ENCODE measurements at places on chromosomes 4 and X.

GRCh38 chr4:30726090-30726675, 6.0 kb downstream of the PCDH7 start:
- DNase-seq = no peak

GRCh38 chrX:8927066-8927635, 106.8 kb downstream of the FAM9B start:
- no peak for DNase-seq

DNA sequence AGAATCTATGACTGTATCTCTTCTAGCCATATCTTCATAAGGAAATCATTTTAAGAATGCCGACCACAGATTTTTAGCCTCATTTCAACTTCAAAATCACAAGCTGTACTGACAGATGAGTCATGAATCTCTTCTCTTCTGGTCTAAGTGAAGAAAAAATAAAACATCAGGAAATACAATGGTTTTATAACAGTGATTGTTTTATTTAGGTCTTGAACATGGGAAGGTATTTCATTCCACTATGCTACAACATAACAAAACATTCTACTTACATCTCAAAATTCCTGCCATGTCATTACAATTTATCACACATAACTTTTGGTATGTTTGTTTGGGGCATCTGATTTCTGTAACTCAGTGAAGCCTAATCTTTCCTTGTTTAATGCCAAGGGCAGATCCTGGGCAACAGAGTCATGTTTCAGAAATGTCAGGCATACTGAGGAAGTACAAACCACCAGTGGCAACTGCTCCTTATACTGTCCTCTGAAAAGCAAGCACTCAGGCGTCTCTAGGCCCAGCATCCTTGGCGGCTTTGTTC, 325.0 kb downstream of the PDHA2 start:
- DNase-seq = no peak

DNA sequence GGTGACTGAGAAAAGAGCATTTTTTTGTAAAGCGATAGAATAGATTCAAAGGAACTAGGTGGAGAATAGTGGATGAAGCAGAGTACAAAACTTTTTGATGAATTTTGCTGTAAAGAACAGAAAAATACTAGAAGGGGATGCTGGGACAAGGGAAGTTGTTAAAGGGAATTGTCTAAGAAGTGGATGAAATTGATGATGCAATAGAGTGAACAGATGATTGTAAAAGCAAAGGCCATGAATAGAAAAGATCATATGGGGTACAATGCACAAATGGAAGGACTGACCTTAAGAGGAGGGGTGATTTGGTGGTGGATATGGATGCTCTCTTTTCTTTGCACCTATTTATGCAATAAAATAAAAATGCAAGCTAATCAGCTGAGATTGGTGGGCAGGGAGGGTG, 262.7 kb upstream of the MAD2L1 start:
- DNase-seq = no peak

GRCh38 chrX:68754406-68754805, 74.4 kb upstream of the EFNB1 start:
- DNase-seq = no peak

- DNase-seq = no peak
Measured at GRCh38 chr4:93897559-93897958, 69.0 kb downstream of the ATOH1 start.
